ENCODE measurements at places on chromosomes 2 and 18.

GRCh38 chr2:238772635-238773297, 75.1 kb upstream of the TWIST2 start:
- no peak for DNase-seq

- no peak for DNase-seq
Measured at GRCh38 chr2:127511917-127512316, 14.4 kb downstream of the IWS1 start.

DNA sequence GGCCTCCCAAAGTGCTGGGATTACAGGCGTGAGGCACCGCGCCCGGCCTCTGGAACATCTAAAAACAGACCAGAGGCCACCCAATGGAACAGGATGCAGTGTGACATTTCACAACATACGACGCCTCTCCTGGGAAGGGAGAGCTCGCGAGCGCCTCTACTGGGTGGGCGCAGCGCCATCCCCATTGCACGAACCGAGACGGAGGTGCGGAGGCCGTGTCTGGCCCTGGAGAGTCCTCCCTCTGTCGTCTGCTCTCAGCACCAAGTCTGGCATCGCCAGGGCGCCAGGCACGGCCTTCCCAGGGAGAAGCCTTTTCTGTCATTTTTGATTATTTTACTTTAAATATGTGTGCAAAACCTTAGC, 9.4 kb upstream of the GBX2 start:
- DNase-seq: no peak

GRCh38 chr2:70767699-70768589, at the start of gene ADD2:
Gene ADD2 (minus strand): TSS chr2:70768200. CDS start chr2:70706408, 61,792 bp downstream.
- peak; percentile 24 for DNase-seq

- DNase-seq: no peak
Measured at GRCh38 chr2:1556286-1556685, 143.0 kb downstream of the TPO start.

DNA sequence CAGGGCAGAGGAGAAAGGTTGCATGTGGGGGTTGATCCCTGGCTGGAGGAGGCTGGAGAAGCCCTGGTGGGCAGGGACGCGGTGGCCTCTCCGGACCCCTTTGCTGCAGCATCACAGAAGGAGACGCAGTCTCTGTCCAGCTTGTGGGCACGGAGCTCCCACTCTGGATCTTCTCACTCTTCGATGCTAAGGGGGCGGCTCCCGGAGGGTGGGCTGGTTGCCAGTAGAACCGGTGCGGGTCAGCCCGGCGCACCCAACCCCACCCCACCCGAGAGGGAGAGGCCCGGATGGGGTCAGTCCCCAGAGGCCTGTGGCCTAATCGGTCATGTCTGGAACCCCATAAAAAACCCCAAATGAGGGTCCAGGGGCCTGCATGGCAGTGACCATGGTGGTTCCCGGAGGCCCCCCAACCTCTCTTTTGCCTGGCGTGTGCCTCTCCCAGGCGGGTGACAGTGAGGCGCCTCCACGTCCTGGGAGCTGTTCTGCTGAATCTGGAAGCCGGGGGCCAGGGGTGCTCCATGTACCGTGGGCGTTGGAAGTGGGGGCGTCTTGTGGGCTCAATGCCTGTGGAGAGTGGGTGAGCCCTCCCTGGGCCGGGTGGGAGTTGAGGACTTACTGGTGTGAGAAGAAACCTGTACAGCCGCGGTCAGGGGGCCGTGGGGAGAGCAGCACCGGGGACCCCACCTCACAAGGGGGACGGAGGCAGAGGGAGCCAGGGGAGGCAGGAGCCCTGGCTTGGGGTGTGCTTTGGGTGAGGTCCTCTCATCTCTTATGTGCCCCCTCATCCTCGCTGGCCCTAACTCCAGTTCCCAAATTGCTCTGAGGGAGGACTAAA, 79.6 kb downstream of the RTP5 start:
- no peak for DNase-seq
